ENCODE measurements at places on chromosomes 5 and 9.

GRCh38 chr5:147437161-147437596 lies 72.7 kb downstream of the DPYSL3 start:
- DNase-seq: no peak

DNA sequence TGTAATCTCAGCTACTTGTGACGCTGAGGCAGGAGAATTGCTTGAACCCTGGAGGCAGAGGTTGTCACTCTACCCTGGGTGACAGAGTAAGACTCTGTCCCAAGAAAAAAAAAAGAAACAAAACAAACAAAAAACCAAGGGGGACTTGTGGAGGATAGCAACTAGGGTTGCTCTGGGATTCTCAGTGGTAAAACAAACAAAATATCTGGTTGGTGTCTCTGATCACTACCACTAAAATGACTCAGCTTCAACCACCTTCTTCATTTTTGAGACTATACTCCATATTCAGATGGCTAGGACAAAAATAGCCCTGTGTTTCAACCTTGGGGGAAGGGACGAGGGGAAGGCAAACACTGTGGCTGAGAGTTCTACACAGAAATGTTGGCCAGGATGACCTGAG lies 110.3 kb downstream of the ARRDC3 start:
- DNase-seq: no peak

DNA sequence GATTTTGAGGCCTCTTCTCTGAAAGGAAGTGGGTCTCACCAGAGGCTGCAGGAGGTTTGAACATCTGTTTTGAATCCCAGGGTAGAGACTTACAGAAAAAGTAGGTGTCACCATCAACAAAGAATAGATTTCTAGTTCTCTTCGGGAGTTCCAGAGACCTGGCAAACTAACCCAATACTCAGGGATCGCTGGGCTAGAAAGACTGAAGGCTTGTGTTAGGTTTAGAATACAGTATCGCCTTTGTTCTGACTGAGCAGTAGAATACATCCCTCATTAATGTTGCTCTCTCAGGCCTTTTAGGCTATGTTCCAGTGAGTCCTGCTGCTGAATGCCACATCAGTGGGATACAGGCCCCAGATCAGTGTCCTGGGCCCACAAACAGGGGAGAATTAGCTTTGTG lies 27.2 kb downstream of the RUSC2 start:
- DNase-seq: no peak

DNA sequence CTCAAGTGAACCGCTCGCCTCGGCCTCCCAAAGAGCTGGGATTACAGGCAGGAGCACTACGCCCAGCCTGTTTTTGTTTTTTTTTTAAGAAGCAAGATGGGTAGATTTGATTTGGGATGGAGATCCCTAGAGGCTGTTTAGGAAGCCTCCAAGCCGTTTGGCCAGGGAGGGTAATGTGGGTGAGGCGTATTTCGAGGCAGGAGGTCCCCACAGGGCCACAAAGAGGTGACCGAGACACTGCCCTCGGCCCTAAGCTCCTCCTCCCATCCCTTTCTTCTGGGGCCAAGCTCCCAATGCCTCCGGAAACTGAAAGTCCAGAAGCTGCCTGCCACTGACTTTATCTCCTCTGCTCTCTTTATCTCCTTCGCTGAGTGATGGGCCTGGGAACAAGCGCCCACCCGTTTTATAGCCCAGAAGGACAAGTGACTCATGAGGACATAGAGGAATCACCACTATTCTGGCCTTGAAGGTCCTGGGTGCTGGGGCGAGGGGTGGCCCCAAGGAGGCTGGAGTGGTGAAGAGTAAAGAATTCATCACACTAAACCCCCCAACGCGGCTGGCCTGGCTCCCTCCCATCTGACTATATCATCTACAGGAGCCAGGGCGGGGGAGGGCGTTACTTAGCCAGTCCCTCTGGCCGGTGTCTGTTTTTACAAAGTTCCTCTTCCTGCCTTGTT lies 2.0 kb upstream of the RALGDS start:
- DNase-seq: no peak

DNA sequence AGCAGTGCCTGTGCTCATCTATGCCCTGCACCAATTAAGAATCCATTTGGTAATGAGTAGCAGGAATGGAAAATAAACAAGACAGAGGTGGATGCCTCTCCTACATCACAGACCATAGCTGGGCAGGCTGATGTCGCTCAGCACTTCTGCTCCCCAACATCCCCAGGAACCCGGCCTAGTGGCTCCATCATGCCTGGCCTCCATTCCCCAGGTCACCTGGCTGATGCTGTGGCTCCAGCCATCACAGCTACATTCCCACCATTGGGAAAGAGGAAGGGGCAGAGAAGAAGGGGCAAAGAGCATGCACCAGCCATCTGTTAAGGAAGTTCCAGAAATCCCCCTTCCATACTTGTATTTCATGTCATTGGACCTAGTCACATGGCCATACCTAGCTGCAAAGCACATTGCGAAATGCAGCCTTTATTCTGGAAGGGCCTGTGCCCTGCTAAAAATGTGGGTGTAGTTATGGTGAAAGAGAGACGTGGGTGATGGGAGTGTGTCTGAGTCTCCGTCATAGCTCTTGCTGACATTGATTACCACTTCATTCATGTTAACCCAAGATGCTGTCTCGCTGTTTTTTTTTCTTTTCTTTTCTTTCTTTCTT lies 86.1 kb upstream of the ADAMTS2 start:
- no peak for DNase-seq

GRCh38 chr9:115980502-115980901 lies 173.1 kb upstream of the PAPPA start:
- no peak for DNase-seq

GRCh38 chr5:156147261-156147943 lies 179.6 kb upstream of the SGCD start:
- no peak for DNase-seq

DNA sequence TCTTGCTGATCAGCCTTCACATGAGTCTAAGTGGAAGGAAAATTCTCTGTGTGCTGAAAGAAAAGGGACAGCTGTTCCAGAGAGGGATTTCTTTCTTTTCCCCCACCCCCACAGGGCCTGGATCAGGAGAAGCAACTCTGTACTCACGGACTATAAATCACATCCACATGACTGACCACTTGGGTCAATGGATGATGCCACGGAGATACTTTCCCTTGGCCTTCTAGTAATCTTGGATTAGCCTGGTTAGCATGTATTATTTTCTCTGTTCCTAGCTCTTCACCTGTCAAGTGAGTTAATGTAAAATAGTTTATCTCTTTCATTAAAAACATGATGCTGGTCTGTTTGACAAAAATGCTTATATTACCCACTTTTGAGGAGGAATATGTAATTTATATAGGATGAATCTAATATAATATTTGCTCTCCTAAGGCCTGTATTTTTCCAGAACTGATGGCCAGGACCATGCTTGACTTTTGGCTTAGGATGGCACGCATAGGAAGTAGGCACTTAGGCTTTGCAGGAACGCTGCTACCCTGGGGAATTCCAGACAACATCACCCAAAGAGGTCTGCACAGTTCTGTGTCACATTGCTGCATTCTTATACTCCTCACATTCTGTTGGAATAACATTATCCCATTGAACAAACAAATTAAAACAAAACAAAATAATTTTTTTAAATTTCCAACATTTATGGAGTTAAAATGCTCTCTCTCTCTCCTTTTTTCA lies 892.1 kb downstream of the TLE1 start:
- DNase-seq: no peak

- no peak for DNase-seq
Measured at GRCh38 chr5:157269761-157270272, 3.9 kb downstream of the CYFIP2 start.

- DNase-seq: no peak
Measured at GRCh38 chr9:93114169-93114983, 18.4 kb downstream of the CARD19 start.

DNA sequence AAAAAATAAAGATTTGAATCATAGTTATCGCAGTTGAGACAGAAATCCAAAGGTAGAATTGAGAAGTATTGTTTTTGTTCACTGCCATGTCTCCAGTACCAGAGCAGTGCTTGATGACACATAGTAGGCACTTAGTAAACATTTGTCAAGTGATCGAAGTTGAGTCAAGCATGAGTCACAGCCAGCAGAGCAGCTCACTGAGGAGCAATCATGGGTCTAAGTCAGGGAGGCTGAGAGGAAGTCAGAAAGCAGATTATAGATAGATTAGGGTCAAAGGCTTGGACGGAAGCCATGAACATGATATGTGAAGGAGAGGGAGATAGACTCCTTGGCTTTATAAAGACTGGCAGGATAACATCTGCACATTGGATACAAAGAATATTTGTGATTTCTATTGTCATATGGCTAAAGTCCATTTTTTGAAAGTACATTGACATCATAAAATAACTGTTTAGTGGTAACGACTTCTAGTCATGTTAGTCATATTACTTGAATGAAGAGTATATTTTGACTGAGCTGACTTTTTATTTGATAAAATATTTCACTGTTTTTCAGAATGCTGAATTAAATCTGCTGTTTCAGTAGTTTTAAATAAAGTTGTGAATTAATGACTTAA lies 168.5 kb downstream of the RAB3C start:
- DNase-seq: no peak

DNA sequence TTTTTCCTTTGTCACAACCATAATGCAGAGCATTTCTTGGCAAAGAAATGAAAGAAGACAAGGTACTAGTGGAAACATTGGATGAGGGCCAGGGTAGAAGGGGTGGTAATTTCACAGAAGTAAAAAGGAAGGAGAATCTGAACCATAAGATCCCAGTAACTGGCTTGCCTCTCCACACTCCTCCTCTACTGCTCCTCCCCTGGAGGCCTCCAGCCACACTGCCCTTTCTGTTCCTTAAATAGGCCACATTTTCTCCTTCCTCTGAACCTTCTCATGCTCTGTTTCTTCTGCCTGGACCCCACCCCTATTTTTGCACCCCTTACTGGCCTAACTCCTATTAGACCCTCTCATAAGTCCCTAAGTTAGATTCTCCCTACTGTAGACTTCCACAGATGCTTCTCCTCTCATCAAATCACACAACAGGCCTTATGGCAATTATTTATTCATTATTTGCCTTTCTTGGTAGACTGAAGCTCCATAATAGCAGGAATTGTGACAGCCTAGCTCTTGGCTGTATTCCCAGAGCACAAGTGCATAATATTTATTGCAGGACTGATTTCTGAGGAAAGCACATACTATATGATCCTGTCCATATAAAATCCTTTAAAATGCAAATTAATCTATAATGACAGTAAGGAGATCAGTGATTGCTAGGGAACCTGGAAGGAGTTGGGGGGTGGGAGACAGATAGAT lies 31.3 kb upstream of the GRIA1 start:
- no peak for DNase-seq

- no peak for DNase-seq
Measured at GRCh38 chr5:136030956-136031611, 2.3 kb downstream of the TGFBI start.

- no peak for DNase-seq
Measured at GRCh38 chr9:89376741-89377351, 58.5 kb downstream of the SECISBP2 start.

DNA sequence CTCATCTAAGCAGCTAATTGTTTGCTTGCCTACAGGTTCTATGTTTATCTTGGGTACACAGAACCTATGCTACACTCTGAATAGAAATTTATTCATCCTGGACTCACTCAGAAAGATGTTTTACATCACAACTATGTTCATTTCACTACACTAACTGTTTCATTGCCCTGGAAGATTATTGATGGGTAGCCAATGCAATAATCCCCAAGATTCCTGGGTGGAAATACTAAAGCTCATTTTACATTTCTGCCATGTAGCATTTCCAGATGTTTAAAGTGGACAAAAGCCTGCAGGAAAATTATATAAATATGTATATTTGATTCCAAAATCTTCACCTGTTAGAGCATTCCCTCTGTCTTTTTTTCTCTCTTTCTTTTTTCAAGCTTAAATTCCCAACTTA lies 51.9 kb upstream of the IL7R start:
- DNase-seq: no peak

GRCh38 chr9:15469862-15470261 lies 40.9 kb downstream of the PSIP1 start:
- no peak for DNase-seq

DNA sequence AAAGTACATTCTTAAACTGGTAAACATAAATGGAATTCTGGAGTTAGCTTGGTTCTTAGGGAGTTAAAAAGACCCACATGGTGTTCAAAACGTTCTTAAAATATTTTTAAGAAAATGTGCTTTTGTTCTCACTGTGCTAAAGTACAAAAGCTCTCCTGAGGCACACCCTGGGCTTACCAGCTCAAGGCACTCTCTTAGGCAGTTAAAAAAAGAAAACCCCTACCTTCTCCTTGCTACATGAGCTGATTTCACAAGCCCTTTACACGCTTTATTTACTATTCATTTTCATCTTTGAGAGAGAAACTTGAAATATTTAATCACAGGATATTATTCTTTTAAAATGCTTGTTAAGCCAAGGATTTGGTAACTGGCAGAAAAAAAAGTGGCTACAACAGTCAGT lies 723.3 kb upstream of the GRAMD2B start:
- DNase-seq: no peak

- DNase-seq: no peak
Measured at GRCh38 chr5:150505816-150506215, 2.1 kb upstream of the NDST1 start.

GRCh38 chr5:64509828-64510227 lies 4.0 kb downstream of the RGS7BP start:
- DNase-seq: no peak

GRCh38 chr5:90680921-90681563 lies 122.4 kb downstream of the ADGRV1 start:
- no peak for DNase-seq

- DNase-seq: no peak
Measured at GRCh38 chr5:95401626-95402025, 10.5 kb downstream of the FAM81B start.

DNA sequence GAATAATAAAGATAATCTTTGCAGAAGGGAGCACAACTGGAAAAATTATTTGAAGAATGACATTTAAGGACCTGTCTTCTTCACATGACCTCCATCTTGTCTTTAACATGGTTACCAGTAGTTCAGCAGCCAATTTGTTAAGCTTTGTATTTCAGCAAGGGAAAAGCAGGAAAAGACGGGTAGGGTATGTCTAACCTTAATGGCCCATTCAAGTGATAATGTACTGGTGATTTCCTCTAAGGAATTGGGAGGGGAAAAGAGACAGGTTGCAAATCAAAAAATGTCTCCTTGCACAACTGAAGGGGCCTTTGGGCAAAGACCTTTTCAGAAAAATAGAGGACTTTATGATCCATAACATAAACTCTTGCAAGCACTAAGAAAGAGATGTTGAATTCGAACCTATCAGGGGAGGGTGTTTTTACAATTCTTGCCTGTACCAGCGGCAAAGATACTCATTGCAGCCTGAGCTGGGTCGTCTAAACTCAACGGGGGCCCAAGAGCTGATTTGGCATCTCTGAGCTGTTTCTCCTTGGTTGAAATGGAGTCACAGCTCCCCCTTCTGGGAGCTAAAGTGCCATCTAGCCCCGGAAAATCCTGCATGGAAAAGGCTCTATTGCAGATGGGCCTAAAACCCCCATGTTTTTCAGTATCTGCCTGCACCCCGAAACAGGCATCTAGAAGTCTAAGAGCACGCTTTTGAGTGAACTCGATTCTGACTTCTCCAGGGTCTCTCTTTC lies 3.8 kb downstream of the BRINP1 start:
- no peak for DNase-seq

- DNase-seq: no peak
Measured at GRCh38 chr9:116280529-116280928, 126.9 kb downstream of the PAPPA start.
